Activated CD4-positive, alpha-beta T cell treated with anti-CD3 and anti-CD28 coated beads for 36 hours (primary cell): ENCODE measurements at places on chromosomes 2 and 18.

DNA sequence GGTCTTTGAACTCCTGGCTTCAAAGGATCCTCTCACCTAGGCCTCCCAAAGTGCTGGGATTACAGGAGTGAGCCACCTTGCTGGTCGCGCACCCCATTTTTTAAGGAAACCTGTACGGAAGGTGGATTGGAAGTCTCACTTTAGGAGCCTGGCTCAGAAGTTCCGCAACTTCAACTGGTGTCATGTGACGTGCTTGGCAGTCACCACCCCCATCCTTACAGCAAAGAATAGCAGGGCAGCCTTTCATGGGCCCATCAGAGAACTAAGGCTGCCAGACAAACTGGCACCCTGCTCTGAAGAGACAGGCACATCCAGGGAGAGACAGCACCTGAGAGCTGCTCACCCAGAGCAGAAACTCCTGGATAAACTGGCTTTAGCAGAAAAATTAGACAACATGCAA is 3.3 kb upstream of the SLC66A2 start:
- H3K27me3 ChIP-seq = no peaks in the 10 kb centered on the region
- no peak for DNase-seq
- H3K4me1 ChIP-seq = peaks cover 24% of the 10 kb centered on the region
- no peak overlapping the region for H3K4me3 ChIP-seq

- H3K36me3 ChIP-seq = no peaks in the 10 kb centered on the region
- no peaks in the 10 kb centered on the region for H3K27me3 ChIP-seq
- no peak overlapping the region for H3K4me3 ChIP-seq
- H3K4me1 ChIP-seq = peaks cover 6% of the 10 kb centered on the region
- no peak overlapping the region for H3K27ac ChIP-seq
These were observed 234.8 kb downstream of the ALPK2 start for GRCh38 chr18:58394046-58394445.

- H3K4me3 ChIP-seq = no peak overlapping the region
- H3K27me3 ChIP-seq = peaks cover 2% of the 10 kb centered on the region
- no peaks in the 10 kb centered on the region for H3K4me1 ChIP-seq
- no peaks in the 10 kb centered on the region for H3K36me3 ChIP-seq
- H3K27ac ChIP-seq = no peak overlapping the region
These were observed 150.6 kb downstream of the HRH4 start for GRCh38 chr18:24611075-24611474.

DNA sequence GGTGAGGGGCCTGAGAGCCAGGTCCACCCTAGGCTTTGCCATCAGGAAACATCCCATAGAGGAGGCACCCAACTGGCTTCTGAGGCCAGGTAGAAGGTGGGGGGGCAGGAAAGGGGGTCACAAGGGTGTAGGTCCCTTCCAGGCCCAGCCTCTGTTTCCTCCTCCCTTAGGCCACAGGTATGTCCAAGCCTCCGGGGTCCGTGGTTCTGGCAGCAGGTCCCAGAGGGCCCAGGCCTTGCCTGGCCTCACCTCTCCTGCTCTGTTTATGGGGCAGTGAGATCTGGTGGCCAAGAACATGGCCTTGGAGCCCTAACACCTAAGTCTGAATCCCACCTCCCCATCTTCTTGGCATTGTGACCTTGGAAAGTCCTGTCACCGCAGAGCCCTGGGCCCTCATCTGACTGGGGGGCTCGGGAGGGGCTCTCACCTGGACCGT is 21.6 kb upstream of the GPR17 start:
- no peak for DNase-seq
- peaks cover 1% of the 10 kb centered on the region for H3K4me1 ChIP-seq
- H3K27me3 ChIP-seq = no peaks in the 10 kb centered on the region

GRCh38 chr2:145314119-145314633 is 794.3 kb upstream of the ZEB2 start:
- H3K27me3 ChIP-seq = peaks cover 4% of the 10 kb centered on the region
- DNase-seq = no peak
- no peak overlapping the region for H3K27ac ChIP-seq
- H3K36me3 ChIP-seq = no peaks in the 10 kb centered on the region

DNA sequence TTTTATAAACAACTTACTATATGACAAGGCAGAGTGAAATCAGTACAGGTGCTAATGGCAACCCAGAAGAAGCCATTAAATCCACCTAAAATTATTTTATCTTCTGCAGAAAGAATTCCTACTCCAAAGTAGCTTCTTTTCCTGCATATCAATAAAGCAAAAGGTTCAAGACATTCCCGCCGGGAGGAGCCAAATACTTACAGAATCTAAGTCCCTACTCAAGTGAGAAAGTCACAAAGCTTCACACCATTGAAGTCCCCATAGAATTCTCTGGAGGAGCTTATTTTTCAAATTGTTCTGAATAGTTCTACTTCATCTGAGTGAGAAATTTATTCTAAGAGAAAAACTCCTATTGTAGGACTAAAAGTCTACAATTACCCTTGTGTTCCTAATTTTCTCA is 233.7 kb upstream of the HNRNPA3 start:
- no peak overlapping the region for H3K27ac ChIP-seq
- H3K4me3 ChIP-seq = no peak overlapping the region
- H3K27me3 ChIP-seq = no peaks in the 10 kb centered on the region
- DNase-seq = no peak
- no peaks in the 10 kb centered on the region for H3K36me3 ChIP-seq
- H3K4me1 ChIP-seq = no peaks in the 10 kb centered on the region

DNA sequence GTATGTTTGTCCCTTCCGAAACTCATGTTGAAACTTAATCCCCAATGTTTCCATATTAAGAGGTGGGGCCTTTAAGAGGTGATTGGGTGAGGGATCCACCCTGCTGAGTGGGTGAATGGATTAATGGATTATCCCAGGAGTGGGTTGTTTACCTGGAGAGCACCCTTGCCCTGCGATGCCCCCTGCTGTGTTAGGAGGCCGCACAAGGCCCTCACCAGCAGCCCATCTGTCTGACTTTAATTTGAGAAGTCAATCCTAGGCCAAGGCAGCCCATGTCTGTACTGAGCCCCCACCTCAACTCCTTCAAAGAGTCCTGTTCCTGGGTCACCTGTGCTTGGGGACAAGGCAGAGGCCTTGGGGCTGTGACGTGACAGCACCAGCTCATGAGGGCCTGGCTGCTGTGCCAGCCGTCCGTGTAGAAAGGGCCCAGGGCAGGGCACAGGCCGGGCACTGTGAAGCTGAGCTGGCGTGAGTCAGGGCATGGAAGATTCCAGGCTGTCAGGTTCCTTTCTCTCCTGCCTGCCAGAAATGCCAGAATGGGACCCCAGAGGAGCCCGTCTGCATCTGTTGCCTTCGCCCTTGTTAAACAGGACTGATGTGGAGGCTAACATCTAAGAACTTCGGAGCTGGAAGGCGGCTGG is 21.3 kb upstream of the TAF1B start:
- H3K27me3 ChIP-seq = no peaks in the 10 kb centered on the region
- no peak overlapping the region for H3K4me3 ChIP-seq
- H3K36me3 ChIP-seq = no peaks in the 10 kb centered on the region
- peaks cover 2% of the 10 kb centered on the region for H3K4me1 ChIP-seq
- no peak overlapping the region for H3K27ac ChIP-seq
- DNase-seq = no peak

GRCh38 chr2:197273485-197273884 is 37.1 kb downstream of the ANKRD44 start:
- no peak for DNase-seq
- peaks cover 75% of the 10 kb centered on the region for H3K4me1 ChIP-seq
- H3K36me3 ChIP-seq = peaks cover 23% of the 10 kb centered on the region
- H3K27me3 ChIP-seq = no peaks in the 10 kb centered on the region
- peak overlapping the region; percentile 80 for H3K27ac ChIP-seq
- no peak overlapping the region for H3K4me3 ChIP-seq

GRCh38 chr2:200042944-200043343 is 87.6 kb downstream of the MAIP1 start:
- no peaks in the 10 kb centered on the region for H3K4me1 ChIP-seq
- H3K4me3 ChIP-seq = no peak overlapping the region
- H3K36me3 ChIP-seq = no peaks in the 10 kb centered on the region
- no peak for DNase-seq
- H3K27me3 ChIP-seq = peaks cover 14% of the 10 kb centered on the region

GRCh38 chr2:12858786-12859185 is 142.1 kb downstream of the TRIB2 start:
- H3K4me1 ChIP-seq = peaks cover 22% of the 10 kb centered on the region
- DNase-seq = no peak
- H3K27ac ChIP-seq = no peak overlapping the region
- no peak overlapping the region for H3K4me3 ChIP-seq
- peaks cover 8% of the 10 kb centered on the region for H3K27me3 ChIP-seq

- H3K4me3 ChIP-seq = peak overlapping the region; percentile 81
- peaks cover 16% of the 10 kb centered on the region for H3K36me3 ChIP-seq
- peak; percentile 54 for DNase-seq
- H3K27me3 ChIP-seq = no peaks in the 10 kb centered on the region
- peaks cover 39% of the 10 kb centered on the region for H3K4me1 ChIP-seq
- H3K27ac ChIP-seq = peak overlapping the region; percentile 56
These were observed 542 bp upstream of the CNNM3 start for GRCh38 chr2:96815326-96816126.

- peaks cover 2% of the 10 kb centered on the region for H3K27me3 ChIP-seq
- no peak for DNase-seq
- H3K27ac ChIP-seq = no peak overlapping the region
- peaks cover 8% of the 10 kb centered on the region for H3K4me1 ChIP-seq
These were observed 139.9 kb upstream of the MAPRE2 start for GRCh38 chr18:34901299-34901698.

DNA sequence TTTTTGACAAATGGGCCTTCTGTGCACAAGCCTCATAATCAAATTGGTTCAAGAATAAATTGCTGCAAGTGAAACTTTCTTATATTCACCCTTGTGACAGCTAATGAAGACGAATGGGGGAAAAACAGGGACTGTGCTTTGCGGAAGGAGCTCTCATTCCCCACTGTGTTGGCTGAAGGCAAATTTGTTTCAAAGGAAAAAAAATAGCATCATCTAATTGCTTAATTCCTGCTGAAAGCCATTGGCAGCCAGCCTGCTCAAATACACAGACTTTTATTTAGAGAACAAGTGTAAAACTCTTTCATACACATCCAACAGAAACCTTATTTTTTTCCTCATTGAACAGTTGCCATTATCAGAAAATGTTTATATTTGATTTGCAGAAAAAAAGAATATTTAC is 172.3 kb downstream of the ARL6IP6 start:
- H3K4me1 ChIP-seq = no peaks in the 10 kb centered on the region
- no peaks in the 10 kb centered on the region for H3K36me3 ChIP-seq
- no peak for DNase-seq
- peaks cover 10% of the 10 kb centered on the region for H3K27me3 ChIP-seq
- no peak overlapping the region for H3K4me3 ChIP-seq

DNA sequence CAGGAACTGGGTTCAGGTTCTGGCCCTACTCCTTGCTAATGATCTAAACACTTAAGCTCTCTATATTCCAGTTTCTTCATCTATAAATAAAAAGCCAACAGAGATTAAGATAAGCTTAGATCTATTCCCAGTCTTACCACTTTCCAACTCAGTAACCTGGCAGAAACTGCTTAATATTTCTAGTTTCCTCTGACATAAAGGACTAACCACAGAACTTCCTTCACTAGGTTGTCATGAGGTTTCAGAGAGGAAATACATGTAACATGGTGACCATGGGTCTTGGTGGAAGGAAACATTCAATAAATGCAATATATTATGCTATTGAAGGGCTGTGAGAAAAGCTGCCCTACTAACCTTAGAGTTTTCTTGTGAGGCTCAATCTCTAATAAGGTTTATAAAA is 114.4 kb upstream of the PDE1A start:
- H3K27me3 ChIP-seq = no peaks in the 10 kb centered on the region
- no peak overlapping the region for H3K27ac ChIP-seq
- H3K36me3 ChIP-seq = no peaks in the 10 kb centered on the region
- no peaks in the 10 kb centered on the region for H3K4me1 ChIP-seq

DNA sequence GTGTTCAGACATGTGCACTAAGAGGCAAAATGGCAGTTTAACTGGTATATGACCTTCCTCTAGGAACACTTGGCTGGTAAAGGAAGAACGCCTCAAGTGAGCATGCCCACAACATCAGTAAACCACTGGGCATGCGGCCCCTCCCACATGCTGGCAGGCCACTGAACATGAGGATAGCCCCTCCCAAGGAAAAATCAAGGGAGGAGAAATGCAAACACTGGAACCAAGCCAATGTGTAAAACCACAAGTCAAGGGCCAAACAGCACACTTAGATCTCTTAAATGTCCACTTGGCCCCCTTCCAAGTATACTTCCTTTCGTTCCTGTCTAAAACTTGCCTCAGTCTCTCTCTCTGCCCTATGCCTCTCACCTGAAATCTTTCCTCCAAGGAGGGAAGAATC is 980.8 kb downstream of the TSN start:
- no peak overlapping the region for H3K4me3 ChIP-seq
- no peaks in the 10 kb centered on the region for H3K27me3 ChIP-seq
- H3K36me3 ChIP-seq = no peaks in the 10 kb centered on the region
- DNase-seq = no peak
- H3K4me1 ChIP-seq = no peaks in the 10 kb centered on the region

GRCh38 chr2:229852565-229852964 is 69.2 kb downstream of the TRIP12 start:
- peak overlapping the region; percentile 51 for H3K27ac ChIP-seq
- H3K36me3 ChIP-seq = peaks cover 49% of the 10 kb centered on the region
- H3K4me1 ChIP-seq = peaks cover 50% of the 10 kb centered on the region
- DNase-seq = peak; percentile 60

- no peak overlapping the region for H3K27ac ChIP-seq
- no peak overlapping the region for H3K4me3 ChIP-seq
- no peaks in the 10 kb centered on the region for H3K4me1 ChIP-seq
- H3K36me3 ChIP-seq = no peaks in the 10 kb centered on the region
These were observed 47.2 kb downstream of the RAD51AP2 start for GRCh38 chr2:17470855-17471641.

GRCh38 chr18:36295214-36295613 is 2.3 kb upstream of the FHOD3 start:
- H3K4me3 ChIP-seq = no peak overlapping the region
- no peak overlapping the region for H3K27ac ChIP-seq
- H3K27me3 ChIP-seq = peaks cover 21% of the 10 kb centered on the region
- H3K36me3 ChIP-seq = no peaks in the 10 kb centered on the region
- no peak for DNase-seq

- peaks cover 41% of the 10 kb centered on the region for H3K36me3 ChIP-seq
- peak; percentile 83 for DNase-seq
- H3K27me3 ChIP-seq = no peaks in the 10 kb centered on the region
- H3K27ac ChIP-seq = peak overlapping the region; percentile 96
- peaks cover 94% of the 10 kb centered on the region for H3K4me1 ChIP-seq
- peak overlapping the region; percentile 61 for H3K4me3 ChIP-seq
These were observed 45.2 kb downstream of the NCK2 start for GRCh38 chr2:105789745-105790460.

- no peak overlapping the region for H3K4me3 ChIP-seq
- H3K4me1 ChIP-seq = peaks cover 9% of the 10 kb centered on the region
- DNase-seq = no peak
- no peak overlapping the region for H3K27ac ChIP-seq
These were observed 233.3 kb downstream of the FHOD3 start for GRCh38 chr18:36530676-36531405.
